ENCODE measurements at places on chromosomes 7 and 10. TPM values are rescaled to one million over a fixed set of nuclear protein-coding genes. Genes with fewer than 3 reads are reported as not detected.

The GIMAP7 gene
- 34.5 TPM for total RNA-seq

The FASTK gene
- total RNA-seq = 67.0 TPM

DNA sequence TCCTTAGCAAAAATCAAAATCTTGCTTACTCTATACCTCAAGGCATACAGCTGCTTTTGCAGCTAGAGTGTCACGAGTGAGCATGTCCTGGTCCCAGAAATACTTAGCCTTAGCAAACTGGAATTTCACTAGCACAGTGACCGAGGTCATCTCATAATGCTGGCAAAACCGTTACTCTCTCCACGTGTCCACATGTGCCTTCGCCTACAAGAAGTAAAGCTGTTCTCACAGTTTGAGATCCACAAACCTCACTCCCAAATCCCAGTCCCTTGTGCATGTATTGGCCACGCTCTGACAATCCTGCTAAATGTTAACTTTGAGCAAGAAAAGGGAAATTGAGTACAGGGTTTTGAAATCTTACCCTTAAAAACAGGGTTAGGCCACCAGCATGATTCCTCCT, 111.0 kb upstream of the PLXDC2 start:
- DNase-seq = no peak

GRCh38 chr10:103922659-103923058, 4.7 kb upstream of the STN1 start:
- no peak for DNase-seq

GRCh38 chr7:148379677-148380076, 210.9 kb upstream of the C7orf33 start:
- DNase-seq = no peak

DNA sequence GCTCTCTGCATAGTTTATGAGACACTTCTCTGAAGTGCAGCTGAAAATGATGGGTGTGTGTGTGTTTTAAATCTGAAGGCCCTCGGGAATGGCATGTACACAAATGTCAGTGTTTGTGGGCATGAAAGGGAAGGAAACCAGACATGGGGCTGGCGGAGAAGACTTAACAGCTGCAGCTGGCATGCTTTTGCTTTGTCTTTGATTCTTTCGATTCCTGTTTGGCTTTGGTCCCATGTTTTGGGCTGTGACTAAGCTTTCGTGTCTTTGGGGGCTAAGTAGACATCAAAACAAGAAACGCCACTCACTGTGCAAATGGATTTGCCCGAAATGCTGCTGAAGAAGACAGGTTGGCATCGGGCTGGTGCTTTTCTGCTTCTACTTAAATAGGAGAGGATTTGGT, 179.3 kb downstream of the PFKFB3 start:
- peak; percentile 48 for DNase-seq

The CALML5 gene
- total RNA-seq = not detected

DNA sequence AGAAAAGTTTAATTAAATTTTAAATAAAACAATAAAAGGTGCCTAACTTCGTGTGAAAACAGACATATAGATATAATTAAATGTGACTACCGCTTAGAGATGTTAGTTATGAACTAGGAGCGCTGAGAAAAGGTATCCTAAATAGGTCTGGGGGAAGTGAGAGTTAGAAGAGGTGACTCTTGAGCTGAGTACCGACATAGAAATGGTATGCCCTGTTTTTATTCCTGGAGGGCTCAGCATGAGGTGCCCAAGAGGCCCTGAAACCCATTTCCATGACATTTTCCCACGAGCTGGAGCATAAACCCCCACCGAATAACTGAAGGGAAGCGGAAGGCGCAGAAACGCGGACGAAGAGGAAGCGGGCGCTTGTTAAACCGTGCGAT, 433 bp upstream of the STARD3NL start:
- DNase-seq = no peak

DNA sequence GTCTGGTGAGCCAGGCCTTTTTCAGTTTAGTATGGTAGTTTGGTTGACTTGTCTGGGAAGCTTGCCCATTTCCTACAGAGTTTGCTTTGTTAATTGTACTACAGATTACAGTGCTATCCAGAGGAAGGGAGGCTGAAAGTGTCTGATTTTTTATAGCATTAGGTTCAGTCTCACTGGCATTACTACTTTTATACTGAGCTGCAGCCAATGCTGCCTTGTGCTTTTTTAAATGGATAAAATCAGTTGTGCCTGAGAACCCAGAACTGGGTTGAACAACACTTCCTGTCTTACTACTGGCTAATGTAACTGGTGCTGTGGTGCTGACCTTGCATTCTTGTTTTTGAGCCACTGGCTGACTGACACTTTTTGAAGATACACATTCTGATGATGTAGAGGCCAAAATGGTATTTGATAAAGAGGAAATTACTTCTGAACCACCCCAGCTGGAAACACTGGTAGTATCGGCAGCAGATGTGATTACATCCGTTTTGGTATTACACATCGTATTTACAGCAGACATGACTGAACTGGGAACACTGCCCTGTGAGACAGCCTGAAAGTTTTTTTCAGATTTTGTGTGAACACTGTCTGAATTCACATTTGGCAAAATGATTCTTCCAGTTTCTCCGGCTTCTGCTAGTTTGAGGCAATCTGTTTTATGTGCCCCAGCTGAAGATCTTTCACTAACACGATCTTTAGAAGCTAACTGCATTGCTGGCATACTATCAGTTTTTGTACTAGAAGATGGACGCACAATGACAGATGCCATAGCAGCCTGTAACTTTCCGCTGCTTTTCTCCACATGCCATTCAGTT, 74.1 kb downstream of the NRBF2 start:
- DNase-seq = peak; percentile 66
